ENCODE measurements at places on chromosomes 6 and 20.

DNA sequence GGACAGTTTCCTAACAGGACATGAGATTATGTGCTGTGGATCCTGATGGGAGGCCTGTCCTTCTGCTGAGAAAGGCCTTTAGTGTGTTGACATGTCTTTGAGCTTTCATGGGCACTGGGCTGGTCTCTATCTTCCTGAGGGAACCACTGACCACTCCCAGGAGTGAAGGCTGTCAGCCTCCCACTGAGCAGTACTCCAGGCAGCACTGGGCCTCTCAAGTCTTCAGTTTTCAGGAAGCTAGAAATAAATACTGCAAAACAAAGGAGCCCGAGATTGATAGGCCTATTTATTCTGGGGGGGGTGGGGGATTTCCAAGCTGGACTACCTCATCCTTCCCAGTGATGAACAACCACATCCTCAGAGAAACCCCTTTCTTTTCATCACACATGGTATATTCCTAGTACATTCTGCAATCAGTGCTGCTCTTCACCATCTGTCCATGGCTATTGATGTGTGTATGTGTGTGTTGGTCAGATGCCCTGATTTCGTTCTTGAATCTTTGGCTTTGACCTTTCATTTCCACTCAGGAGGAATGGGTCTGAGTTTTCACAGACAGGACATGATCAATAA, 180.9 kb upstream of the SPTLC3 start:
- no peak for DNase-seq

GRCh38 chr6:1162367-1163275, 149.3 kb upstream of the FOXQ1 start:
- DNase-seq = no peak

- DNase-seq = no peak
Observed at GRCh38 chr6:37182736-37183590, 13.0 kb downstream of the PIM1 start.

- no peak for DNase-seq
Observed at GRCh38 chr6:137217801-137218472, 1.2 kb downstream of the IFNGR1 start.

- no peak for DNase-seq
Observed at GRCh38 chr6:151010071-151010470, 144.6 kb downstream of the MTHFD1L start.

- DNase-seq = no peak
Observed at GRCh38 chr6:14207448-14207847, 89.9 kb downstream of the CD83 start.

- DNase-seq = no peak
Observed at GRCh38 chr6:164099269-164099865, 684.8 kb downstream of the QKI start.

DNA sequence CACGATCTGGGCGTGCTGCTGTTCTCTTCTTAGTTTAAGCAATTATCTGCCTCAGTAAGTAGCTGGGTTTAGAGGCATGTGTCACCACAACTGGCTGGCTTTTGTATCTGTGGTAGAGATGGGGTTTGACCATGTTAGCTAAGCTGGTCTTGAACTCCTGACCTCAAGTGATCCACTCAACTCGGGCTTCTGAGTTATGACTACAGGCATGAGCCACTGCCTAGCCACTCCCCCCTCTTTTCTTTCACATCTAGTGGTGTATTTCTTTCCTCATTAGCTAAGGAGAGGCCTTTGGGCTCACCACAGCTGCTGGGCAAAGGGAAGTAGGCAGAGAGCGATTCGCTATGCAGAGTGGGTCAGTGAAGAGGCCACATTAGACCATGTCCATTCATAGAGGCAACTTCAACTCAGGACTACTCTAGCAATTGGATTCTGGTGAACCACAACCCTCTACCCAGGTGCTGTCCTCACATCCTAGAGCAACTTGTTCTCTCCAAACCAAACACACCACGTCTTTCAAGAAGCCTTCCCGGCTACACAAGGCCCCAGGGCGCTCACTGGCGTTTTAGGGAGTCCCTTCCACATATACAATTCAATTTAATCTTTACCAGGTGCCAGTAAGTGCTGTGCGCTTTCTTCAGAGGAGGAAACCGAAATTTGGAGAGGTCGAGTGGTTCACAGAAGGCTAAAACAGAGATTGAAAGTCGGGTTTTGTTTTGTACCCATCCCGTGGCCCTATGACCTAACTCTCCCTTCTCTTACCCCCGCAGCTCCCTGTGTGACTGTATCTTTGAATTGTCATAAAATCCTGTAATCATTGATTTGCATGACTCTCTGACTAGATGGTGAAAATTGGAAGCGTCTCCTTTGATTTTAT, 26.5 kb upstream of the GFOD1 start:
- DNase-seq = no peak

GRCh38 chr6:31680226-31681134, at the start of gene LY6G5C:
TSS of gene LY6G5C (minus strand) at chr6:31681067. CDS start at chr6:31680373, 694 bp downstream.
- no peak for DNase-seq

DNA sequence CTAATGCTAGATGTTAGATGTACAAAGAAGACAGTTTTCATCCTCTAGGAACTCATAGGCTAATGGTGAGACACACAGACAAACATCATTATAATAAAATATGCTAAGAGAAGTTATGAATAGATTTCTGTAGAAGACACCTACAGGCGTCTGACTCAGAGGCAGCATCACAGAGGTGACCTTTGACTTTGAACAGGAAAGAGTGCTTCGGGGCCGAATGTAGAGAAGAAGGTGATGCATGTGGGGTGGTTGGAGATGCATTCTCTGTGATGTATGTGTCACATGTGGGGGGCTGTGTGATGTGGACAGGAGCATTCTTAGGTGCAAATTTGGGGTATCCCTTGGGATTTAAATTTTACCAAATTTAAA, 6.8 kb downstream of the GUCA1A start:
- no peak for DNase-seq

DNA sequence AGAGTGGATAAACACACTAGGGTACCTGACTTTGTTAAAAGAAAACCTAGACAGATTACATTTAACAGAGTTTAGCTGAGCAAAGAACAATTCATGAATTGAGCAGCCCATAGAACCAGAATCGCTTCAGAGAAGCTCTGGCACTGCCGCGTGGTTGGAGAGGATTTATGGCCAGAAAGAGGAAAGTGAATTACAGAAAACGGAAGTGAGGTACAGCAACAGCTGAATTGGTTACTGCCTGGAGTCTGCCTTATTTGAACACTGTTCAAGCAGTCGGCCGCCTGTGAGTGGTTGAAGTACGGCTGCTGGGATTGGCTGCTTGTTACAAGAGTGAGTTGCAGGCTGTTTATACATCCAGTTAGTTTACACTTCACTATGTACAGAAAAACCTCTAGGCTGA, 253.8 kb upstream of the CDYL start:
- DNase-seq = no peak

GRCh38 chr6:105985816-105986632, 100.1 kb upstream of the PRDM1 start:
- DNase-seq = no peak

- no peak for DNase-seq
Observed at GRCh38 chr6:158771399-158772152, 47.6 kb downstream of the EZR start.

DNA sequence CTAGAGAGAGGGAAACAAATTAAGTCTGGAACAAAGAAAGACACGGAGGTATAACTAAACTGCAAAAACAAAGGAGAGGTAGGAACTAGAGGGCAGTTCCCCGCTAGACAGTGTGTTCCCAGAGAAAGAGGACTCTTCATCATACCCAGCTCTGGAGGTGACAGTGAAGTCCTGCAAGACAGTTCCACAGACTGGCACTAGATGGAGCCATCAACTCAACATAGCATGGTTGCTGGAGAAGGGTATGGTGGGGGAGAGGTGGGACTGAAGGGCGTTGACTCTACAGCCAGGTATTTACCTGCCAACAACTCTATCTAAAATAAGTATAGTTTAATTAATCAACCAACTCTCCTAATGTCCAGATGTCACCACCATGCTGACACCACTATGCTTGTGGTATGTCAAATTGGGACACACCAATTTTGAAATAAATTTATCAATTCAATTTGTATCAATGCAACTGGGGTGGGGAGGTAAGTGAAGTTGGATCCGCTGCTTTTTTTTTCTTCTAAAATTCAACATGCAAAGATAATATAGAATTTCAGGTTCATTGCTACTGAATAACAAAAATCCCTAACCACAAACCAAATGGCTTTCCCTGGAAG, 9.7 kb downstream of the BACH2 start:
- DNase-seq = no peak

GRCh38 chr6:136113736-136114173, 136.4 kb downstream of the MTFR2 start:
- DNase-seq = no peak

GRCh38 chr20:61810066-61810737, 255.5 kb downstream of the TAF4 start:
- DNase-seq = no peak

DNA sequence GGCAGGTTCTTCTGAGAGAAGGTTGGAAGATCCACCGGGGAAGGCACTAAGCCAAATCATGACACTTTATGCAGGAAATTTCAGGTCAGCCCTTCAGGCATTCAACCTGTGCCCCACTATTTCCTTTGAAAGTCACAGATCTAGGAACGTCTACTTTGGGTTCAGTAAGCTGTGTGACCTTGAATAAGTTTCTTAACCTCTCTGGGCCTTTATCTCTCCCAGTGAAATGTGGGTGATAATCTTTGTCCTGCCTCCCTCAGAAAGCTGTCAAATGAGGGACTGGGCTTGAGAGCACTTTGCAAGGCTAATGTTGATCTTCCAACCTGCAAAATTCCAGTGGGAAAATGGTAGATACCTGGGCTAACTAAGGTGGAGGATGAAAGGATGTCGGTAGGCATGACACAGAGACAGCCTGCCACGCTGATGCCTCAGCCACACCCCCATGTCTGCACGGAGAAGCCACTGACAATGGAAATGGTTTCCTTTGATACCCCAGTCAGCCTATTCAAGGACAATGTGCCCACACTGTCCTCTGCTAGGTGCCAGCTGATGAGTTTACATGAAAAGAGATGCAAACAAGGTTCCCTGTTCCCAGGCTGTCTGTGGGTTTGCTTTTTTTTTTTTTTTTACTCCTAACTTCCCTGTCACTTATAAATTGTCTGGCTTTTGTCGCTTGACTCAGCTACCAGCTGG, 9.3 kb downstream of the BNIP5 start:
- no peak for DNase-seq

GRCh38 chr6:34572585-34572984, 16.5 kb upstream of the SPDEF start:
- no peak for DNase-seq

DNA sequence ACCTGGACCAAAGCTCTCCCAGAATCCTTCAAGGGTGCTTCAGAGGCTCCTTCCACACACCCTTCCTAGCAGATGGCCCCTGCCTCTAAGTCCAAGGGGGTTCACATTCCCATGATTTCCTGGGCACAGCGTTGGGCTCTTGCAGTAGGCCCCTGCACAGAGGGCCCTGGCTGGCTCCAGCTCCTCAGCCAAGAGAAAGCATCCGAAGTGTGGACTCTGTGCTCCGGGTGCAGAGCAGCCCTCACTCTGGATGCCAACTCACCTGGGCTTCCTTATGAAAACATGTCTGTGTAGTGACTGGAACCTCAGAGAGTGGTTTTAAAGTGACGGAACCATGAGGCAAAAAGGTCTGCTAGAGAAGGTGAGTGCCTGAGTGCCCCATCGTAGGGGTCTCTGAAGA, 11.6 kb downstream of the YTHDF1 start:
- no peak for DNase-seq

- no peak for DNase-seq
Observed at GRCh38 chr6:166597711-166598440, 11.4 kb upstream of the RAMACL start.

DNA sequence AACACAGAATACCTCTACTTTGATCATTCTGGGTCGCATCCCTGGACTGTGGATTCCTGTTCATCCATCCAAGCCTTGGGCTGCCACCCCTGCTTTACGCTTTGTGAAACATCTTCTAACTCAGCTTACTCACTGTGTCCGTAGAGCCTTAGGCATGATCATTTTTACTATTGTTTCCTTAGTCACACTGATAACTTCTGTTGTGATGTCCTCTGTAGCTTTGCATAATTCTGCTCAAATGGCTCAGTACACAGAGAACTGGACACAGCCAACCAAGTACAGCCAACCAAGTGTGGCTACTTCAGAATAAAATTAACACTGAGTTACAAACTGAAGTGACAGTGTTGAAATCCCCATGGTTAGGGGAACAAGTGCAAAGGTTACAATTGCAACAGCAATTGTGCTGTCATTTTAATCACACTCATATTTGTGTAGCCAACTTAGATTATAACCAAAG, 8.6 kb upstream of the FKBP1A start:
- no peak for DNase-seq

- DNase-seq = no peak
Observed at GRCh38 chr20:58614984-58615760, 35.9 kb upstream of the STX16 start.

GRCh38 chr6:148179786-148180185, 162.9 kb upstream of the SASH1 start:
- no peak for DNase-seq

- DNase-seq = no peak
Observed at GRCh38 chr6:147099974-147100373, 104.2 kb upstream of the STXBP5 start.

DNA sequence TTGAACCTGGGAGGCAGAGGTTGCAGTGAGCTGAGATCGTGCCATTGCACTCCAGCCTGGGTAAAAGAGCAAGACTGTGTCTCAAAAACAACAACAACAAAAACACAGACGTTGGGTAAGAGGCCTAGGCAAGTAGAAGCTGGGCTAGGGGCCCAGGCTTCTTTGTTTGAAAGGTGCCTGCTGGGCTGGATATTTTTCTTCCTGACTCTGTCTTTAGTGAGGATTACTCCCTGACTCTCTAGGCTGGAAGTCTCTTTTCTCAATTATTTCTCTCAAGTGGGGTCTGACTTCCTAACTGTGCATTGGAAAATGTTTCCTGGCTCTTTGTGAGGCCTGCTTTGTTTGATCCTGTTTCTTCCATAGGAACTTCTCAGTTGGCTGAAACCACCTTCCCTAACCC, 76.5 kb upstream of the DTNBP1 start:
- no peak for DNase-seq

- DNase-seq = no peak
Observed at GRCh38 chr6:72755752-72756151, 133.9 kb downstream of the KCNQ5 start.

GRCh38 chr20:36113036-36113435, 41.5 kb upstream of the EPB41L1 start:
- DNase-seq = no peak

- DNase-seq = no peak
Observed at GRCh38 chr6:63582579-63583231, 10.4 kb downstream of the LOC128125822 start.

DNA sequence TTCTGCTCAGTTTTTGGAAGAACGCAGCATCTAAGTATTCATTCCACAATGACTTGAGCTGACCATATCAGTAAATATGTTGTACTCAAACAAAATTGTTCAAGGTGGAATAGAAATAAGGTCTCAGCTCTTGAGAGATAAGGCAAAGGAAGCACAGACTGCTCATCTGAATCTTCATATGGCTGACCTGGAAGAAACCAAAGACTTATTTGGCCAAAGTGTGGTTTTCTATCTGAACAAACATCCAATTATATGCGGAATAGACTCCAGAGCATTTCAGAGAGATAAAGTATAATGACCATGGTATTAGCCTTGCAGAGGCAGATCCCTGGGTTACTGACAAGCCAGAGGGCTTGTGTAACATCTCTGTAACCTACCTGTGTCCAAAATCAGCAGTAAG, 308.7 kb downstream of the CD83 start:
- DNase-seq = no peak

Data from activated CD8-positive, alpha-beta memory T cell treated with anti-CD3 and anti-CD28 coated beads for 48 hours (primary cell).